Naive thymus-derived CD4-positive, alpha-beta T cell (primary cell): ENCODE measurements at places on chromosomes 4 and X. TPM values are rescaled to one million over a fixed set of nuclear protein-coding genes. Genes with fewer than 3 reads are reported as not detected.

NDP gene
- total RNA-seq, result not detected in 2 replicates

ZNF711 gene
- total RNA-seq, result 1.6 TPM

DNA sequence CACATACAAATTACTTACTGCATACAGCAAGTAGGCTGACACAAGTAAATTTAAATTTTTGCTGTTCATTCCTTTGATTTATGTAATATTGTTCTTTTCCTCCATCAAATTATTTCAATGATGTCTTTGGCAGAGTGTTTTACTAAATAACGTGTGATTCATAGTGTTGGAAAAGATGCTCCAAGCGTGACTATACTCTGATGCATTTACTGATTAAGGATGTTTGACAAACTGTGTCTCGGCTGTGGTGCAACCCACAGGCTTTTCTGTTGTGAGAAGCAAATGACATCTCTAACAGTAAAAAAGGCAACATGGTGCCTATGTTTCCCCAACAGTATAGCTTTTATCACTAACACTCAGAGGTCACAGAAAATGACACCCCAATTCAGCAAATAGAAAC, 540.9 kb downstream of the PPP4R3C start:
- DNase-seq, result no peak
- no peaks in the 10 kb centered on the region for H3K36me3 ChIP-seq
- H3K4me3 ChIP-seq, result no peak overlapping the region
- no peaks in the 10 kb centered on the region for H3K4me1 ChIP-seq
- H3K27ac ChIP-seq, result no peak overlapping the region

DNA sequence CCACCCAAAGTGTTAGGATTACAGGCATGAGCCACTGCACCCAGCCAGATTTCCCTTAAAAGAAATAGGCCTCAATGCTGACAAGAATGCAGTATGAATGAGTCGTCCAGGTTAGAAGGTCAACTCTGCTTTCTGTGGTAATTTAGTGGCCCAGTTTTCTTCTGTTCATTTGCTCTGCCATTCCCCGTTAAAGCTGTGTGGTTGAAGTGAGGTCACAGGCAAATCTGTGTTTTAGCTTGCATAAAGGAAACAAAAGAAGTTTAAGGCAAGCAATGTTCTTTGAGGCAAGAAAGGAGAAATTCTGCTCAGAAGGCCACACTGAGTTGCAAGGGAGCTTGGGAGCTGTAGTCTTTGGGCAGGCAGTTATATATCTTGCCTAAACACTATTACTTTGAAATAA, 176.8 kb downstream of the LARP7 start:
- H3K4me1 ChIP-seq, result no peaks in the 10 kb centered on the region
- DNase-seq, result no peak
- H3K27me3 ChIP-seq, result no peaks in the 10 kb centered on the region

GRCh38 chrX:8083286-8083685, 87.8 kb downstream of the VCX2 start:
- H3K4me1 ChIP-seq, result no peaks in the 10 kb centered on the region
- H3K36me3 ChIP-seq, result no peaks in the 10 kb centered on the region
- H3K27ac ChIP-seq, result no peak overlapping the region
- H3K27me3 ChIP-seq, result no peaks in the 10 kb centered on the region
- H3K4me3 ChIP-seq, result no peak overlapping the region

GRCh38 chr4:54914781-54915180, 210.6 kb downstream of the KDR start:
- no peak overlapping the region for H3K27ac ChIP-seq
- H3K4me3 ChIP-seq, result no peak overlapping the region
- DNase-seq, result no peak
- no peaks in the 10 kb centered on the region for H3K27me3 ChIP-seq
